ENCODE measurements at places on chromosomes 4 and X. TPM values are rescaled to one million over a fixed set of nuclear protein-coding genes. Genes with fewer than 3 reads are reported as not detected.

DNA sequence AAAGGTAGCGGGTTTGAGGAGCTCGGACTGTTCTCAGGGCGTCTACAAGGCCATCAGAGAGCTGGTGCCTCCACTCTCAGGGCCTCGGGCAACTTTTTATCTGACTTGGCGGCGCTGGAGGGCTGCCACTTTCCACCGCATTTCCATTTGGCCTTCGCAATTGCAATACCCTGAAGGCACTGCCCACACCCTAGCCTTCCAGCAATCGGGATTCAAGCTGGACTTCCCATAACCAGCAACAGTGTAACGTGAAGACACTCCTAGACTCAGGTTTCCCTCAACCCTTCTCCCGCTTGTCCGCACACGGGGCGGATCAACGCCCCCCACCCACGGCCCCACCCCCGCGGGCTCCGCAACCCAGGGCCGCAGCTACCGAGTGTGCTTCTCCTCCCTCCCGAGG, 50.2 kb upstream of the BCOR start:
- H3K4me1 ChIP-seq, result peaks cover 61% of the 10 kb centered on the region
- H3K27me3 ChIP-seq, result peaks cover 100% of the 10 kb centered on the region
- peak overlapping the region; percentile 23 for H3K4me3 ChIP-seq

- DNase-seq, result no peak
- no peak overlapping the region for H3K27ac ChIP-seq
- H3K4me3 ChIP-seq, result no peak overlapping the region
- H3K27me3 ChIP-seq, result no peaks in the 10 kb centered on the region
These were observed 96.2 kb downstream of the RBM46 start for GRCh38 chr4:154877110-154877760.

TMSB15A gene
- total RNA-seq, result 561 TPM

DNA sequence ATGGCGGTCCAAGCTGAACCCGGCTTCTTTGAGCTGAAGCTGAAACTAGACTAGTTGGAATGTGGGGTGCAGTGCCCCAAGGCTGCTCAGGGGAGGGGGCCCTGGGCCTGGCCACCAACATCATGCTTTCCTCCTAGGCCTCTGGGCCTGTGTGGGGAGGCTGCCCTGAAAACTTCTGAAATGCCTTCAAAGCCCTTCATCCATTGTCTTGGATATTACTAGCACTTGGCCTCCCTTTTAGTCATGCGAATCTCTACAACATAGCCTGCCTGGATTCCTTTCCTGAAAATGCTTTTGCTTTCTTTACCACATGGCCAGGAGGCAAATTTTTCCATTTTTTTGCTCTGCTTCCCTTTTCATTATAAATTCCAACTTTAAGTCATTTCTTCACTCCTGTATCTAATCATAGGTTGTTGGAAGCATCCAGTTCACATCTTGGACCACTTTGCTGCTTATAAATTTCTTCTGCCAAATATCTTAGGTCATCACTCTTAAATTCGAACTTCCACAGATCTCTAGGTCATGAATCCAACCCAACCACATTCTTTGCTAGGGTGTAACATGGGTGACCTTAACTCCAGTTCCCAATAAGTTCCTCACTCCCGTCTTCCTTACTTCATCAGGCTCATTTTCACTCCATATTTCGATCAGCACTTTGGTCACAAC, 103.4 kb downstream of the DDIT4L start:
- no peaks in the 10 kb centered on the region for H3K36me3 ChIP-seq
- H3K4me3 ChIP-seq, result no peak overlapping the region
- no peaks in the 10 kb centered on the region for H3K4me1 ChIP-seq
- H3K27me3 ChIP-seq, result no peaks in the 10 kb centered on the region

SYTL4 gene
- total RNA-seq, result 0.39 TPM

ARMCX1 gene
- total RNA-seq, result 30.8 TPM

GRCh38 chrX:46545111-46546005, at the start of gene ZNF674:
Gene ZNF674, minus strand, starts transcription at chrX:46545421. Its CDS starts 3,334 bp downstream, at chrX:46542087.
- peak within 1 kb of the TSS; percentile 71 for H3K4me3 ChIP-seq
- no peak within 1 kb of the TSS for H3K27ac ChIP-seq
- H3K27me3 ChIP-seq, result no peaks in the 10 kb centered on the region
- H3K4me1 ChIP-seq, result no peaks in the 10 kb centered on the region
- peak; percentile 95 for DNase-seq
- H3K36me3 ChIP-seq, result no peaks in the 10 kb centered on the region

DNA sequence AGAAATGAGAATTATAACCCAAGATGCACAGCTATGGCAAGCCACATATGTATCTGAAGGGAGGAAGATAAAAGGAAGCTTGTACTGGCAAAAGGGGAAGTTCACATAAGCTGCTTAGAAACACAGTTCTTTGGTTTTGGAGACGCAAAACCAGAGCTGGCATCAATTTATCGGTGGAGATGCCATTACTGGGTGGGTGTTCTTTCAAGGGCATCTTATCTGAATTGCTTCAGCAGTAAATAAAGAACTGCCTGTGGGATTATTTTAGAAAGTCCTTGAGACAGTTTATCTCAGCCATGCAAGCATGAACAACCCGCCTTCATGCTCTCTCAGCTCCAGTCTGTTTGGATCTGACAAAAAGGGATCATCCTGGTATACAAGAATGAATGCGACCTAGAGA, 60.8 kb downstream of the DDX60 start:
- H3K27me3 ChIP-seq, result no peaks in the 10 kb centered on the region
- DNase-seq, result no peak
- no peaks in the 10 kb centered on the region for H3K36me3 ChIP-seq
- H3K4me1 ChIP-seq, result no peaks in the 10 kb centered on the region
- H3K27ac ChIP-seq, result no peak overlapping the region

CCKAR gene
- not detected for total RNA-seq

DNA sequence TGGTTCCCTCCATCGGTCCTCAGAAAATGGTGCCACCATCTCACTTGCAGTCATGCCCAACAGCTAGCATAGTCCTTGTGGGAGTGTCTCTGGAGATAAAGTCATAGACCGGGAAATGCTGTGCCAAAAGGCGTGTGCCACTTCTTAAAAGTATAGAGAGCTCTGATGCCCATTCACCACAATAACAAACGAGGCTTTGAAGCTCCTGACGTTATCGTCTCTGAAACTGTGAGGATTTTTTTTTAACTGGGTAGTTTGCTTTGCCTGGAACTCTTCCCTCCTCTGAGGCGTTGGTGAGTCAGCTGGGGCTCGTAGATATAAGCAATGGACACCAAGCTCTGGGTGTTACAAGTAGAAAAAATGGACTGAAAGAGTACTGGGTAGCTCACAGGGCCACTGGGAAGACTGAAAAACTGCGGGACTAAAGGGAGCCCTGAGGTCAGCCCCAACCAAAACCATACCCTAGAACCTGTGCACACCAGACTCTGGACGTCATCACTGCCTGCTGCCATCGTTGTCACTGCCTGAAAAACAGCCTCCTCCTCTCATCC, 89.4 kb upstream of the TRIM2 start:
- H3K27me3 ChIP-seq, result no peaks in the 10 kb centered on the region
- H3K27ac ChIP-seq, result no peak overlapping the region
- H3K36me3 ChIP-seq, result no peaks in the 10 kb centered on the region
- no peaks in the 10 kb centered on the region for H3K4me1 ChIP-seq
- H3K4me3 ChIP-seq, result no peak overlapping the region
- DNase-seq, result no peak

SLC10A3 gene
- 3.5 TPM for total RNA-seq

FAAH2 gene
- total RNA-seq, result 24.6 TPM

CLDN2 gene
- not detected for total RNA-seq

UGT2B15 gene
- total RNA-seq, result not detected

NAT8L gene
- total RNA-seq, result 0.62 TPM

DNA sequence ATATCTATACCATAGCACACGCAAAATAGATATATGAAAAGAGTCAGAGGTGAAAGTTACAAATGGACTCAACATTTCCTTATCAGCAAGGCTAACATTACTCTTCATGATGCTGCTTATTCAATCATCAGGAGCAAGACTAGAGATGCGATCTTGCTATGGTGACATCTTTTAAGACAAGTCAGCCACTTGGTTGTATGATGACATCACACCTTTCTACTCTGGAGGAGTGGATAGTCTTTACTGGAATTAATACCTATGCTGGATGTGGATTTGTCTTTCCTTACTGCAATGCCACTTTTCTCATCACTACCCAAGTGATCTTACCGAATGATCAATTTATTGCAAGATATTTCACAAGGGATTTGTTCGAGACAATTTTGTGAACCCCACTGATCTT, 87.0 kb upstream of the SPOCK3 start:
- H3K4me3 ChIP-seq, result no peak overlapping the region
- H3K27ac ChIP-seq, result no peak overlapping the region
- no peaks in the 10 kb centered on the region for H3K36me3 ChIP-seq
- no peaks in the 10 kb centered on the region for H3K27me3 ChIP-seq
- H3K4me1 ChIP-seq, result no peaks in the 10 kb centered on the region
- no peak for DNase-seq

DNA sequence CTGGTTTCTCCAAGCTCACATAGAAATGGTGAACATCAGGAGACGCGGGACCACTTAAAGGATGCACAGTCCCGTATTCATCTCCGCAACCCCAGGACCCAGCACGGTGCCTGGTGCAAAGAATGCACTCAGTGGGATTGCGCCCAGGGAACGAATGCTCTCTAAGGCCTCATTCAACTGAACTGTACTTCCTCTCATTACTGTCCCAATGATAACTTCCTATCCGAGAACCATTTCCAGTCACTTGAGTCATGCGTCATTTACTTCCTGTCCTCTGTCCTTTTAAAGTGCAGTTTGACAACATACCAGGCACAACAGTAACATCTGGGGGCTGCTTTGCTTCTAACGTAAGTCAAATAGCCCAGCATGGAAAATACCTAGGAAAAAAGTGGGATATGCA, 75.7 kb downstream of the RBM47 start:
- H3K27ac ChIP-seq, result no peak overlapping the region
- H3K4me3 ChIP-seq, result no peak overlapping the region
- H3K27me3 ChIP-seq, result no peaks in the 10 kb centered on the region
- no peaks in the 10 kb centered on the region for H3K36me3 ChIP-seq
- no peaks in the 10 kb centered on the region for H3K4me1 ChIP-seq

NRK gene
- total RNA-seq, result not detected

GRCh38 chrX:10507181-10507580, 113.2 kb downstream of the MID1 start:
- no peak for DNase-seq
- no peak overlapping the region for H3K27ac ChIP-seq
- no peak overlapping the region for H3K4me3 ChIP-seq
- peaks cover 11% of the 10 kb centered on the region for H3K4me1 ChIP-seq

DNA sequence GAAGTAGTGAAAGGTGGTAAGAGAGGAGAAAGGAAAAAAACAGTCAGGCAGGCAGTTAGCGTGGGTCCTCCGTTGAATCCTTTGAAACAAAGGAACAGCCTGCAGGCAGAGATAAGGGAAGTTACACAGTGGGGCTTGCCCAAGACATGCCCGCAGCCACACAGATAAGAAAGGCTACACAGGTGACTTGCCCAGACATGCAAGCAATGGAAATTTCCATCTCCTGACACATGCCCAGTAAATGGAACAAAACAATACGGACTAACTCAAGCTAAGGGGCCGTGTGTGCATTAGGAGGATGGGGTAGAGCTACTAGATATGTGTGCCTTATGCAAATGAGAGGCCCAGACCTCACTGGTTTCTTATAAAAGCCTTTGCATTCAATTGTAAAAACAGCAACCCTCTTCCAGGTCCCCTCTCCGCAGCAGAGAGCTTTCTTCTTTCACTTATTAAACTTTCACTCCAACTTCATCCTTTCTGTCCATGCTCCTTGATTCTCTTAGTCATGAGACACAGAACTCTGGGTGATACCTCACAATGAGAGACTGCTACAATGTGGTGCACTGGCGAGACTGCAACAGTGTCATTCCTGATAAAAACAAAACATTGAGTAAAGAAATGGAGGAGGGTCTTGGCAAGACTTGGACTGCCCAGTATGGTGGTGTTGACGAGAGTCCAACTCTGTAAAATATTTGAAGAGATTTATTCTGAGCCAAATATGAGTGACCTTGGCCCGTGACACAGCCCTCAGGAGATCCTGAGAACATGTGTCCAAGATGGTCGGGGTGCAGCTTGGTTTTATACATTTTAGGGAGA, 997.4 kb upstream of the PRKX start:
- H3K27me3 ChIP-seq, result no peaks in the 10 kb centered on the region
- DNase-seq, result peak; percentile 28
- peak overlapping the region; percentile 75 for H3K27ac ChIP-seq
- no peak overlapping the region for H3K4me3 ChIP-seq
- peaks cover 12% of the 10 kb centered on the region for H3K4me1 ChIP-seq

GRCh38 chr4:39227906-39228305, 45.6 kb downstream of the WDR19 start:
- H3K4me3 ChIP-seq, result no peak overlapping the region
- H3K27me3 ChIP-seq, result no peaks in the 10 kb centered on the region
- no peaks in the 10 kb centered on the region for H3K4me1 ChIP-seq
- no peaks in the 10 kb centered on the region for H3K36me3 ChIP-seq
- DNase-seq, result no peak

UGT8 gene
- 4.3 TPM for total RNA-seq

GRCh38 chr4:26936284-26937065, 75.8 kb downstream of the STIM2 start:
- no peak overlapping the region for H3K27ac ChIP-seq
- no peak for DNase-seq
- no peaks in the 10 kb centered on the region for H3K27me3 ChIP-seq
- H3K4me3 ChIP-seq, result no peak overlapping the region
- H3K36me3 ChIP-seq, result no peaks in the 10 kb centered on the region
- peaks cover 2% of the 10 kb centered on the region for H3K4me1 ChIP-seq

- DNase-seq, result peak; percentile 72
- H3K27me3 ChIP-seq, result no peaks in the 10 kb centered on the region
- no peak overlapping the region for H3K27ac ChIP-seq
These were observed 45.8 kb downstream of the SLC39A8 start for GRCh38 chr4:102299354-102300107.

GRCh38 chr4:6371812-6372211, 100.6 kb downstream of the PPP2R2C start:
- H3K27ac ChIP-seq, result no peak overlapping the region
- no peaks in the 10 kb centered on the region for H3K36me3 ChIP-seq
- peaks cover 19% of the 10 kb centered on the region for H3K4me1 ChIP-seq

SLC16A2 gene
- 12.6 TPM for total RNA-seq

DNA sequence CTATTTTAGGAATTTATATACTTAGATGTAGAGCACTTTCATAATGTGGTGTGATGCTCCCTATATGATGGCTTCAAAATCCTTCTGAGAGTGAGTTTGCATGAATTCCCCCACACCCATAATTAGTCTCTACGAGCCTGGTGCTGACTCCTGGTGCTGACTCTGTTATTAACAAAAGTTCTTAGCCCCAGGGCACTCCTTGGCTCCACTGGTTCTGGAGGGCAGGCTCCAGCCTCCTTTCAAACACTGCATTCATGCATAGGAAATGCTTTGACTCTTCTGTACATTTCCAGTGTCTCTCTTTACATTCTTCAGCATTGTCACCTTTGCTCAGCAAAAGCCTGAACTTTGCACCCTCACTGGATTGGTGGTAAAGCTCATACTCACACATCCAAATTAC, 64.0 kb downstream of the LNX1 start:
- H3K4me3 ChIP-seq, result no peak overlapping the region
- H3K27ac ChIP-seq, result no peak overlapping the region
- peaks cover 26% of the 10 kb centered on the region for H3K4me1 ChIP-seq
- no peaks in the 10 kb centered on the region for H3K27me3 ChIP-seq

- peaks cover 5% of the 10 kb centered on the region for H3K4me1 ChIP-seq
- no peak overlapping the region for H3K4me3 ChIP-seq
- H3K36me3 ChIP-seq, result no peaks in the 10 kb centered on the region
- no peak overlapping the region for H3K27ac ChIP-seq
These were observed 1710.3 kb upstream of the PCDH7 start for GRCh38 chr4:29009908-29010307.

PCSK1N gene
- total RNA-seq, result 2.4 TPM
